ENCODE measurements at places on chromosomes 3 and 15. TPM values are rescaled to one million over a fixed set of nuclear protein-coding genes. Genes with fewer than 3 reads are reported as not detected.

The ALDH1A3 gene
- total RNA-seq = 2.9 TPM

The BOC gene
- 6.7 TPM for total RNA-seq

The ECT2 gene
- 4.8 TPM for total RNA-seq

The MST1R gene
- total RNA-seq = 1.7 TPM

The ERICH6 gene
- total RNA-seq = 0.55 TPM

The KBTBD13 gene
- 5.2 TPM for total RNA-seq

The CSPG5 gene
- 0.22 TPM for total RNA-seq

The CHRNA7 gene
- 0.60 TPM for total RNA-seq

The RGMA gene
- total RNA-seq = 16.9 TPM

DNA sequence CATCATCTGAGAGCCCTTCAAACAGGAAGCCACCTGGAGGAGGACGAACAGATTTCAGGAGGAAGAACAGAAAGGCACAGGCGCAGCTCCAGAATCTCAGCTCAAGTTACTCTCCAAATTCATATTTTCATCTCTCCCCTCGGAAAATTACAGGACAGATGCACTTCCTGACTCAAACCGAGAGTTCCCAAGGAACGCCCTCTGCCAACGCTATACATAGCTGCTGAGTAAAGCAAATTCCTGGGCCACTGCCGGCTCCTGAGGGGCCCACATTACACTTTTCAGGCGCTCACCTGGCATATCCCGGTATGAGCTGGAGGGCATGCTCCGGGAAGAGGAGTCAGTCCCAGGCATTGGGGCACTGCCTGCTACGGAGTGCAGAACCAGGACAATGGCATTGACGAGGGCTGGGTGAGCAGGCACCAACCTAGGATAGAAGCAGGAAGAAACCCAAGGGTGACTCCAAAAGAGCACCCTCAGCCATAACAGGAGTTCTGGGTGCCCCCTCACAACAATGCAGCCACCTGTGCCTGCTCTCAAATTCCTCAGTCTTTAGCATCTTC, 11.2 kb downstream of the UBL7 start:
- no peak for DNase-seq

DNA sequence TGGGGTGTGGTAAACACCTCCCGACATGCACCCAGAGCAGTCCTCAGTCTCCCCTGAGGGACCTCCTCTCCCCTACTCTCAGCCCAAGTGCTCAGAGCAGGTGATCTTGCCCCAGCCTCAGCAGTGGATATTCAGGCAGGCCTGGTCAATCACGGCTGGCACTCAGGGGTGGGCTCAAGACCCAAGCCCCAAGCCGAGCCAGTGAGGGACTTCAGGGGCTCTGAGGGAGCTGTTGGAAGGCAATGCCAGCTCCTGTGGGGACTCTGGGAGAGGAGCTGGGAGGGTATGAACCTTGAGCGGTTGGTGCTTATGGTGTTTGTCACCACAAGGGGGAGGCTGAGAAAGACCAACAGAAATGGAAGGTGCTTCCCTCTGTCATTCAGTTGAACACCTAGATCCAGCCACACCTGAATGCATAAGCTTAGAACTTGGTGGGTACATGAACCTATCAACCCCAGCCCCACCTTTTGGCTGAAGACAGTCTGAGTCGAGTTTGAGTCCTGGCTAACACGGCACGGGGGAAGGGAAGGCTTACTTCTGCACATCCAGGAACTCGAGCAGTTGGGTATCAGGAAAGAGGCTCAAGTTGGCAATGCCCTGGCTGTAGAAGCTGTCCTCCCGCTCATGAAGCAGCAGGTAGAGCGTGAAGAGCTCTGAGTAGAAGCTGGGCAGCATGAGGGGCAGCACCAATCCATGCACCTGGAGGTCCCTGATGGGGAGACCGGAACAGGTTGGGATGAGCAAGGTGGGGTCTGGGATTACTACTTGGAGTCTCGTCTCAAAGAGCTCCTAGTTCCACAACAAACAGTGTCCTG, 19.2 kb downstream of the ALS2CL start:
- peak; percentile 9 for DNase-seq

DNA sequence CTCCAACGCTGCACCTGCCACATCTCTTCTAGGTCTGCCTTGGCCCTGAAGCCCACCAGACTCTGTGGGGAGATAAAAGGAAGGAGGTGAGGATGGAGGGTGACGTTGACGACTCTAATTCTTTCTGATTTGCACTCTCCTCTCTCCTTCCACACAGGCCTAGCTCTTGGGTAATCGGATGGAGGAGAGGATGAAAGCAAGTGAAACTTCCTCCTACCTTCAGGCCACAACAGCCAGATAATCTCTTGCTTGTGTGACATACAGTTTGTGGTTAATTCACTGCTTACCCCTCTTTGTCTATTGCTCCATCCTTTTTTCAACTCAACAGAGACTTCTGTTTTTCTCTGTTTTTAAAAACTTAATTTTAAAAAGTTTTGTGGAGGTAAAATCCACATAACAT, 208.1 kb downstream of the SV2B start:
- no peak for DNase-seq

GRCh38 chr15:66224946-66225345, 28.6 kb downstream of the MEGF11 start:
- peak; percentile 16 for DNase-seq

DNA sequence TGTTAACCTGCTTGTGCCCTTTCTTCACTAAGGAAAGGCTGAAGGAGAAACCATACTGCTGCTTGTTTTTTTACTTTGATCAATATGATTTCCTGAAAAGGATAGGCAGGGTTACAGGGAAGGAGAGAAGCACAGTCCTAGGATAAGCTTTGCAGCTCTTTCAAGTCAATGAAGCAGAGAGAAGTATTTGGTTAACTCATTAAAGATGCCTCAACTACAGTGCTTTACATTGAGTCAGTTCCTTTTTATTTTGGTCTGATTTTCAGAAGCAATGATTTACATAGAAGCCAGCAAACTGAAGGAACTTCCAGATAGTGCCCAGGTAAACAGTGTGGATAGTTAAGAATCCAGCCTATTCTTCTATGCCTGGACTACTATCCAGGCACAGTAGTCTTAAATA, 64.8 kb downstream of the ARIH1 start:
- no peak for DNase-seq

- DNase-seq = no peak
These were observed 106.1 kb upstream of the FRMD4B start for GRCh38 chr3:69491975-69492374.

DNA sequence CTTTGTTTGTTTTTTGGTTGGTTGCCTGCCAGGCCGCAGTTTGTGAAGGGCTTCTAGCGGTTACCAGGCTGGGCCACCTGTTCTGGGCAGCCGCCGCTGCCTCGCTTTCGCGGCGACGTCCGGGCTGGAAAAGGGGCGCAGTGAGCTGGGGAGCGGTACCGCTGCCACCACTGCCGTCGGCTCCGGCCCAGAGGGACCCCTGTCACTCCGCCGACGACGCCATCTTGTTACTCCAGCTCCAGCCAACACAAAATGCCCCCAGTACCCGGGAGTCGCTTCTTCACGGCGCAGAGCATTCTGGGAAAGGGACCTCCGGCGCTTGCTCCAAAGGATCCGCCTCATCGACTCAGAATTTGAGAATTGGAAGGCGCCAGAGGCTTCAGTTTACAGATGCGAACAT, 238.8 kb downstream of the CDIN1 start:
- DNase-seq = no peak

DNA sequence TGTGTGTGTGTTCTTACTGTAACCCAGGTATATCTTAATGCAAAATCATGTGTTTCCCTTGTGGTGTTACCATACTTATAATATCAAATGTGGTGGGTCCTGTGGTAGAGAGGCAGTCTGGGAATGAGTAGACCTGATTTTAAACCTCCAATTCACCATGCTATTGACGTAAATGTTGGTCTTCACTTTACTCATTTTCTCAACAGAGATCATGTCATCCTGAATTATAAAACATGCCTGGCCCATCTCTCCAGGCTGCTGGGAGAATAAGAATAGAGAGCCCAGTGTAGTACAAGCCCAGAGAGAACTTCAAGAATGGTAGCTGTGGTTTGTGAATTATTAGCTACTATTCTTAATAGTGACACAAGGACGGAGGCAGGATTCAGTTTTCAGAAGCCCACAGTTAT, 88.1 kb downstream of the MBNL1 start:
- DNase-seq = no peak

DNA sequence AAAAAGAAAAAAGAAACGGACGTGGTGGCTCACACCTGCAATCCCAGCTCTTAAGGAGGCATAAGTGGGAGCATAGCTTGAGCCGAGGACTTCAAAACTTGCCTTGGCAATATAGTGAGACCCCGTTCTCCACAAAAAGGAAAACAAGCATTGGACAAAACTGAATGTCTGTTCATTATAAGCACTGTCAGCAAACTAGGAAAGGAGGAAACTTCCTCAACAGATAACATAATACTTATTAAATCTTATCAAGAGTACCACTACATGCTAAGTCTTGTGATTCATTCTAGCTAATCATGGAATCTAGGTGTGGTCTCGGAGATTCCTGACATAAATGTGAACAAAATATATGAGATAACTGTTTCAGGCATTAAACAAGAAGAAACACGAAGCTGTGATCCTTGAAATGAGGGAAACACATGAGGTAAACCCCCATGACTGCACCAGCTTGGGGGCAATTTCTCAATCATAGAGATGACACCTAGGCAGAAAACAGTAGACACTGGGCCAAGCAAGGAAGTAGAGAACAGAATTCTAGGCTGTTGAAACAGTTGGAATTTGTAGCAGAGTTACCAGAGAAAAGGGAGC, 33.3 kb downstream of the TRPM7 start:
- no peak for DNase-seq

GRCh38 chr3:27494784-27495183, 10.6 kb upstream of the SLC4A7 start:
- no peak for DNase-seq

DNA sequence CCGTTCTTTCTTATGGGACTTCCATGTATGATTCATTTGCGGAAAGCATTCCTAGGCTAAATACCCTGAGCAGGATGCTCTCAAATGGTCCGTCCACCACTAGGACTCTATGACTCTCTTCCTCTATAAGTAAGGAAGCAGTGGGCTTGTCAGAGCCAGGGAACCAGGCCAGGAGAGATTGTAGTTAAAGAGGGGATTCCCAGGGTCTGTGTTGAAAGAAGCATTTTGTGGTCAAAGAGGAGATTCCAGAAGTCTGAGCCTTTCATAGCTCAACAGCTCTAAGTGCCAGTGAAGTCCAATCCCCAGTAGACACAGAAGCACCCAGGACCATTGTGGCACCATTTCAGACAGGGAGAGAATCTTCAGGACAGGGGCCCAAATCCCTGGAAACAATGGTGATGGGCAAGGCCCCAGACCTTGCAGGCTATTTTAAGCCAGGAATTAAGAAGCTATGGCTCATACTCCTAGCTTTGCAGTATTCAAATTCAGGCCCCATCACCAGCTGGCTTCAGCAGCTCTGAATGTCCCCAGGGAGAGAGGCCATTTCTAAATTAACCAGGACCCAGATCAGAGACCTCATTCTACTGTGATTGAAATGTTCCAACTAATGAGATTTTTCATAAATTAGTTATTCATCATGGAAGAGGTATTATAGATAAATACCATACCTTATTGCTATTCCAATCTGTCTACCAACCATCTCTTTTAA, 81.7 kb downstream of the CD47 start:
- no peak for DNase-seq

DNA sequence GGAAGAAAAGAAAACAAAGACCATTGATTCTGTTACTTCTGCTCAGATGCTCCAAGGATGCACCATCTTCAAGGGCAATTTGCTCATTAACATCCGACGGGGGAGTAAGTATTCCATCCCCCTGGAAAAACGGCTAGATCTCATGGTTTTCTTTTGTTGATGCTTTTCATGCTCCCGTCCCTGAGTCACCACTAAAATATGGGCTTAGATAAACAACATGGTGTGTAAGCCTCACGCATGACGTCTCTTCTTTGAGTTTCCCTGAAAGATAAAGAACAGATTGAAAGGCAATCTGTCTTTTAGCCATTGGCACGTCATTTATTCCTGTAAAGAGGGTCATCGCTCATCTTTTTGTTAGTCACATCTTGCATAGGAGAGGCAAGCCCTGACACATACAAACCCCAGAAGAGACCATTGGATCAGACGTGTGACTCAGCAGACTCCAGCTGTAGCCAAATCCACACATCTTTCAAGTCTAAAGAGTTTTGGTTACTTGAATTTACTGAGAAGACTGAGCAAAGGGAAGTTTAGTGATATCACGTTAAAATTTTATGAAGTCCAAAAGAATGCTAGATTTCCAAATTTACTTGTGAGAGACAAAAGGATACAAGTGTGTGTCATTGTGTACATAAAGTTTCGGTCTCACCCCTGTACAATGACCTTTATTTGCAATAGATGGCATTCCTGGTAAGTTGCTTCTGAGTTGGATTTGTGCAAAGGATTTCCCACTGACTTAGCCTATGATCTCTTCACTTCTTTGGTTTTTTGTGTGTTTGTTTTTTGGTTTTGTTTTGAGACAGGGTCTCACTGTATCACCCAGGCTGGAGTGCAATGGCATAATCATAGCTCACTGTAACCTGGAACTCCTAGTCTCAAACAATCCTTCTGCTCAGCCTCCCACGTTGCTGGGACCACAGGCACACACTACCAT, 110.5 kb downstream of the PGPEP1L start:
- no peak for DNase-seq

GRCh38 chr15:39204031-39204430, 376.8 kb upstream of the THBS1 start:
- DNase-seq = no peak

DNA sequence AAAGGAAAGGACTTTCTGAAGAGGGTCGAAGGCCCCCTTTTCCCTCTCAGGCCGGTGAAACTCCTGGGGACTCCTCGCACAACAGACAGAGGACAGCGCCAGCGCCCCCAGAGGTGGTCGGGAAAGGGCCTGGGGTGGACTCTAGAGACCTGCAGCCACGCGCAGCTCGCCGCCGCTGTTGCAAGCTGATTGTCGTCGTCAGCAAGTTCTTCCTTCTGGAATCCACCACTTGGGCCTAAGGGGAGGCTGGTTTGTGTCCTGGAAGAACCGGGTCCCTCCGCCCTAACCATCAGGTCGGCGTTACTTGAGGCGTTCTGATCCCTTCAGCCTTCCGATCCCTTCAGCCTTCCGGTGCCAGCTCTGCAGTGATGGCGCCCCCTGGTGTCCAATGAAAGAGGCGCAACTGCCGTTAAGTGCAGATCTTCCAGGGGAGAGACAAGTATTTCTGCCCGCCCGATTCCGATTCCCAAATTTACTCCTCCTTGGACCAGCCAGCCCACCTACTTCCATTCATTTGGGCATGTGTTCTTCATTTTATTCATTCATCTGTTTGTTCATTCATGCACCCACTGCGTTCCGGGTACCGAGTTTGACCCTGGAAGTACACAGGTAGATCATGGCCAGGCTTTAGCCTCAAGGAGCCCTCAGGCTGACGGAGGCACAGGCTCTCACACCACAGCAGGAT, 77.2 kb upstream of the SLC6A11 start:
- peak; percentile 73 for DNase-seq

- no peak for DNase-seq
These were observed 7.2 kb downstream of the CLCN2 start for GRCh38 chr3:184354121-184354728.
